ENCODE measurements at places on chromosomes 1 and 21. TPM values are rescaled to one million over a fixed set of nuclear protein-coding genes. Genes with fewer than 3 reads are reported as not detected.

Gene METTL13
- total RNA-seq = 26.7 TPM

Gene TNFAIP8L2
- not detected for total RNA-seq

Gene NKAIN1
- total RNA-seq = not detected

Gene NLRP3
- total RNA-seq = 2.4 TPM

Gene RC3H1
- 22.4 TPM for total RNA-seq

Gene IL19
- total RNA-seq = not detected

Gene KCNA2
- total RNA-seq = not detected

Gene PCNT
- 24.8 TPM for total RNA-seq

Gene PEAR1
- total RNA-seq = 13.6 TPM

Gene CD2
- total RNA-seq = not detected

Gene ELF3
- 2.3 TPM for total RNA-seq

Gene NEXN
- total RNA-seq = 19.3 TPM

Gene TAS1R3
- total RNA-seq = 0.23 TPM

Gene CLCA1
- not detected for total RNA-seq

Gene USP21
- total RNA-seq = 7.7 TPM

Gene EFNA3
- 1.8 TPM for total RNA-seq

Gene OPRD1
- total RNA-seq = not detected

Gene LCE6A
- total RNA-seq = not detected

Gene MYBPH
- 0.30 TPM for total RNA-seq

Gene AMIGO1
- total RNA-seq = 1.0 TPM

Gene TMEM54
- 37.3 TPM for total RNA-seq

Gene LAMB3
- total RNA-seq = 26.1 TPM

Gene APOBEC4
- not detected for total RNA-seq

Gene MED8
- 73.3 TPM for total RNA-seq

Gene ATP1A4
- total RNA-seq = not detected

Gene RNU1-4
- under 0.01 TPM for total RNA-seq

Gene ARHGEF10L
- 15.4 TPM for total RNA-seq

Gene DNAJC28
- 1.7 TPM for total RNA-seq

Gene ZNF683
- total RNA-seq = not detected

Gene BNIPL
- total RNA-seq = 0.30 TPM

Gene CASQ2
- not detected for total RNA-seq

Gene TFF3
- total RNA-seq = not detected

Gene PKP1
- total RNA-seq = 0.30 TPM

Gene BROX
- total RNA-seq = 45.0 TPM

Gene PDZK1IP1
- not detected for total RNA-seq

Gene AJAP1
- not detected for total RNA-seq

Gene FCER1G
- total RNA-seq = 0.59 TPM

Gene DCAF8
- total RNA-seq = 81.3 TPM

Gene ECM1
- total RNA-seq = 5.3 TPM

Gene LCE1B
- total RNA-seq = not detected

Gene CXADR
- total RNA-seq = 2.0 TPM

Gene RGS13
- not detected for total RNA-seq

Gene MIA3
- 68.3 TPM for total RNA-seq

Gene ARTN
- total RNA-seq = 0.30 TPM

Gene SMIM1
- total RNA-seq = 1.2 TPM

Gene RAB29
- 23.2 TPM for total RNA-seq

Gene RPE65
- not detected for total RNA-seq

Gene SHE
- total RNA-seq = 0.05 TPM

Gene DSCAM
- total RNA-seq = not detected

Gene MAB21L3
- total RNA-seq = not detected

Gene COL24A1
- total RNA-seq = 1.8 TPM

Measured in smooth muscle cell of the umbilical artery (primary cell).